ENCODE measurements at places on chromosomes 16 and 17. TPM values are rescaled to one million over a fixed set of nuclear protein-coding genes. Genes with fewer than 3 reads are reported as not detected.
A peak's percentile ranks its signal among the peaks of the same experiment; 100 is the strongest.

- no peak for DNase-seq
Observed at GRCh38 chr16:30785126-30786106, 1.6 kb downstream of the ZNF629 start.

- DNase-seq: no peak
Observed at GRCh38 chr17:41919840-41920579, 1.3 kb upstream of the ACLY start.

- DNase-seq: no peak
Observed at GRCh38 chr17:31415640-31416502, 24.4 kb downstream of the RAB11FIP4 start.

- peak; percentile 52 for DNase-seq
Observed at GRCh38 chr17:9729034-9729650, 62.2 kb downstream of the DHRS7C start.

- DNase-seq: no peak
Observed at GRCh38 chr17:47847341-47848197, 3.4 kb downstream of the SP6 start.

MAF gene
- total RNA-seq: 0.39 TPM

DNA sequence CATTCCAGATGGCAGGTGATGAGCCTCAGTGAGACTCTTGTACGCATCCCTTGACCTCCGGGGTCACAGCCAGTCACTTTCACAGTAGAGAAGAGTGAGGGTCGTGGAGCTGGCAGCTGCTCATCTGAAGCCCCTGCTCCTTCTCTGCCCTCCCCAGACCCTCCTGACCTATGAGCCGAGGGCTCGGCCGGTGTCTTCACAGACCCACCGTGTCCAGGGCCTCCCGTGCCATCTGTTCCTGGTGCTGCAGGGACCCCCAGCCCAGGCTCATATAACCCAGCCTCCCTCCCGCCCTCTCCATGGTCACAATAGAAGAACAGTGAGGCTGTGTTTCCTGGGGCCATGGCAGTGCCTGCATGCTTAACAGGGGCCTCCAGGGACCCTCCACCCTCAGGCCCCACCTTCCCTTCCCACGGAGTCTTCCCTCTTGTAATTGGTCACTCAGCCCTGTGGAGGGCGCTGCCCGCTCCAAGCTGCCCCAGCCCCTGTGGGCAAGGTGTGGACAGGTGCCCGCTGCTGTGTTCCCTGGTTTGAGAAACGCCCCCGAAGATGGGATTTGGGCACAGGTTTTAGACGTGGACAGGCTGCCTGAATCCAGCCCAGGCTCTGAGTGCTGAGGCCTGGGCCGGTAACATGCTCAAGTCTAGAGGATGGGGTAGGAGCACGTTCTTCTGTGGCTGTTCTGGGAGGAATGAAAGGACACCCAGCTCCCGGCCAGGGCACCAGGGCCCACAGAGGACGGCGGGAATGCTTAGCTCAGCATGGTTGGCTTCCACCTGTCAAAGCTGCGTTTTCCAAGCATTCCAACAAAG lies 38.7 kb downstream of the ACSF3 start:
- DNase-seq: no peak

GRCh38 chr16:84593825-84594724 lies 23.8 kb downstream of the COTL1 start:
- no peak for DNase-seq

GRCh38 chr17:75721463-75722011 lies 278 bp downstream of the ITGB4 start:
- no peak for DNase-seq

DNA sequence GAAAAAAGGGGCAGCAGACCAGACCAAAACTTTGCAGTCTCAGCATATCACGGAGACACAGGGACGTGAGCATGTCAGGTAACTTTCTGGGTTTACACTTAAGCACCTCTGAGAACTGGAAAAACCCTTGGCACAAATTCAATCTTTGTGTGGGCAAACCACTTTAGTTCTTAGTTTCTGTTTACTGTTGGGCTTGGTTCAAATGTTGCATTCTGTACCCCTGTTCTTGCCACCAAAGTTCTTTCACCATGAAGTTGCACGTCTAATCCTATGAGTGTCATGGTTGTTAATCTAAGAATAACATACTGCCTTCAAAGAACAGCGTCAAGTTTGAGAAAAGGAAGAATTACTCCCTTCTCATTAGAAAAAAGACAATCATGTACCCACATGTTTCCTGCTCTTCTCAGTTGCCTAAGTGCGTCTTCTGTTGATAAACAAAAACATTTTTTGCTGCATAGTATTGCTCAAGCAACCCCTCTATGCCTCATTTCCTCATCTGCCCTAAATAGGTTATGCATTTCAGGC lies 11.6 kb downstream of the KRT33A start:
- peak; percentile 60 for DNase-seq

- no peak for DNase-seq
Observed at GRCh38 chr17:50603340-50603739, 31.3 kb upstream of the ABCC3 start.

GRCh38 chr16:58430718-58431117 lies 38.4 kb downstream of the GINS3 start:
- no peak for DNase-seq

DHX40 gene
- total RNA-seq: 50.1 TPM

GRCh38 chr17:41585301-41586056 lies 1.2 kb downstream of the KRT14 start:
- DNase-seq: no peak

All from M059J (cell line).